Activated T-cell treated with anti-CD3 and anti-CD28 coated beads, Interleukin-2, amount 50 U/mL, for 72 hours (primary cell): ENCODE measurements at places on chromosomes 12 and 14. TPM values are rescaled to one million over a fixed set of nuclear protein-coding genes. Genes with fewer than 3 reads are reported as not detected.

The DENND5B gene
- total RNA-seq = 0.76 TPM

- DNase-seq = no peak
Observed at GRCh38 chr14:49250109-49250508, 336.1 kb downstream of the RPS29 start.

GRCh38 chr14:53955671-53956426, 776 bp downstream of the BMP4 start:
- DNase-seq = peak; percentile 24

The CELA1 gene
- 0.26 TPM for total RNA-seq

DNA sequence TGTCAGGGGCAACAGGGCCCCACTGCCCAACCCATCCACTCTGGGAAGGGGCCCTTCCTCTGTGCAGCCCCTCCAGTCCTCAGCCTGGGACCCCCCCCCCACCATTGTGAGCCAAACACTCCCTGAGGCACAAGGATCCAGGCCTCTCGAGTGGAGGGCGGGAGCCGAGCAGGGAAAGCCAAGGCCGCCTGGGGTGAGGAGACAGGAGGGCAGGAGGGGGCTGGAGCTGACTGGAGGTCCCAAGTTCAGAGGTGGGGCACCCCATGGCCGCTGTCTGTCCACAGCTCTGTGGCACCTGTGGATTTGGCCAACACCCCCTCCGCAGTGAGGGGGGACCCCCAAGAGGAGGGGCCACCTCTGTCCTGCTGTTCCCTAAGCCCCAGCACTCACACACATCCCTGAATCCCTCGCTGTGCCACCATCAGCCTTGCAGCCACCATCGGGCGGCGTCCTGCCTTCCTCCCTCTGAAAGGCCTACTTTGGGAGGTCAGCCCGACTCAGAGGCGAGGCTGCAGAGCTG, 25.4 kb upstream of the C14orf180 start:
- no peak for DNase-seq

- no peak for DNase-seq
Observed at GRCh38 chr14:83419420-83419819, 1885.8 kb upstream of the SEL1L start.

DNA sequence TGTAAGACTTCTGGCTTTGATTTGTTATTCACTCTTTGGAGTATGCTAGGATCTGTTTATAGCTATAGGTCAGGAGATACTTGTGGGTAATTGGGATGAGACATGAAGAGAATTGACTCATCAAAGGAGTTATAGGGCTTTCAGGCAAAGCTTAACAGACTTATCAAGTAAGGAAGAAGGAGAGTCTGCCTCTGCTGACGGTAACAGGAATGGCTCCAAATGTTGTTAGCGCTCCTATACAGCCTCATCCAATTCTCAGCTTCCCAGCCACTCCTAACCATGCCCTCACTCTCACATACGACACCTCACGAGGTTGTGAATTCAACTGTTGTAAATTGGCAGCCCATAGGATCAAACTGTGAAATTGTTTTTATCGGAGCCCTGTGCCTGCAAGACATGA, 140.5 kb downstream of the KCNA5 start:
- DNase-seq = no peak

- DNase-seq = peak; percentile 86
Observed at GRCh38 chr12:121095544-121096198, 37.0 kb upstream of the P2RX7 start.

- DNase-seq = no peak
Observed at GRCh38 chr14:105503935-105504692, 13.1 kb downstream of the TEDC1 start.

The BCDIN3D gene
- total RNA-seq = 9.0 TPM

The PLEK2 gene
- total RNA-seq = 0.84 TPM

The CDH24 gene
- 0.82 TPM for total RNA-seq

GRCh38 chr12:87344699-87345098, 684.5 kb downstream of the C12orf50 start:
- DNase-seq = no peak

The PAPOLA gene
- 143 TPM for total RNA-seq

DNA sequence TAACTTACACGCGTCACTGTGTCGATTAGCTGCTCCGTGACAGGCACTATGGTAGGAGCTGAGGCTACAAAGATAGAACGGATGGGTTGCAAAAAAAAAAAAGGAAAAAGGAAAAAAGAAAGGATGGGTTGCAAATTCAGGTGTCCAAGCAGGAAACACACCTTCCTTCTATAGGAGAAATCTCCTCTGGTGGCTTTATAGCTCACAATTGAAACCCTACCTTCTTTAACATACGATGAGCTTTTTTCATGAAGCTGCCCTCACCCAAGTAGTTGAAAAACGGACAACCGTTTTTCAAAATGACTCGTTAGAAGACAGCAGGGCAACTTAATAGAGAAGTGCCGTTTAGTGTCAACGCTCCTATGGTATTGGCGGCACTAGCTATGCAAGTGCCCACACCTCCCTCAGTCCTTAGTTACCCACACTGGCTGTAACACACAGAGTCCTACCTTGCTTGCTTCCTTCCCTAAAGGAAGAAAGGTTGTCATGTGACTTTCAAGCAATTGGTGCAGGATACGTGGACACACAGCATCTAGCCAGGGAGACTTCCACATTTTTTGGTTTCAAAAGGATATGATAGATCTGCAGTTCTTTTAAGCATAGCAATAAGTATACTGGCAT, 682 bp upstream of the TRIP11 start:
- DNase-seq = no peak

The VAMP1 gene
- total RNA-seq = 53.1 TPM

The KCNA5 gene
- not detected for total RNA-seq

The MYO1H gene
- not detected for total RNA-seq

The CIT gene
- total RNA-seq = 52.1 TPM

- no peak for DNase-seq
Observed at GRCh38 chr14:102187044-102187443, 47.3 kb downstream of the WDR20 start.

DNA sequence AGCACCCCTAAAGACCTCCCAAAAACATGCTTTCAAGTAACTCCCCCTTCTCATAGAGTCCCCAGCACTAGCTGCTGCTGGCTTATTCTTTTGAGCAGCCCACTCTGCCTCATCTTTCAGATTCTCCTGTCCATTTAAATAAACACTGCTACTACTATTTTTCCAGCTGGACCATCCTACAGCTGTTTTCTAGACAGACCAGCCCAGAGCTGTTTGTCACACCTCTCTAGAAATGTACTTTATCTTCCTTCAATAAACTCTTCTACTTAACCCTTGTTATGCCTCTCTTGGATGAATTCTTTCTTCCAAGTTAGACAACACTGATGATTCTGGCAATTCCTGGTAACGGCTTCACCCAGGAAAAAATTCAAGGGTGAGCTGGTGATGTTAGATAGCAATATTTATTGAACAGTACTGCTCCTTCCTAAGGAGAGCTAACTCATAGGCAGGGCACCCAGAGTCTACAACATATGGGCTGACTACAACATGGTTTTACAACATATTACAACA, 995.7 kb downstream of the LRFN5 start:
- DNase-seq = no peak

The CMKLR1 gene
- total RNA-seq = not detected

The NPFF gene
- total RNA-seq = 1.3 TPM

- DNase-seq = no peak
Observed at GRCh38 chr12:78157199-78157598, 326.5 kb downstream of the NAV3 start.

The FAM181A gene
- not detected for total RNA-seq

GRCh38 chr12:114681116-114681871, 2.7 kb downstream of the TBX3 start:
- no peak for DNase-seq

DNA sequence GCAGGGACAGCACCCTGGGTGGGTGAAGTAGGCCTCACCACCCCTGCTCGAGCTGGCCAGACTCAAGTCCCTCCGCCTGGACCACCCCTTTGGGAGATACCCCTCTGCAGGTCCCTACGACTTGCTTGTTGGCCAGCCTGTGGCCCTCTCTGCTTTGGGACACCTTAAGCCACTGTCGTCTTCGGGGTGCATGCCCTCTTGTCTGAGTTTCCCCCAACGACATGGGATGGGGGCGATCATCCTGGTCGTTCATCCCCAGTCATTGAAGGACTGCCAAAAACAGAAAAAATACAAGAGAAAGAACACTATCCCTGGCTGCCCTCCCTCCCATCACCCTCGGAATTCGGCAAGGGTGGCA, 151.1 kb downstream of the DPF3 start:
- DNase-seq = no peak

The TMTC2 gene
- 4.7 TPM for total RNA-seq

The ASB2 gene
- total RNA-seq = 45.6 TPM

GRCh38 chr12:121154793-121155375, 22.2 kb downstream of the P2RX7 start:
- no peak for DNase-seq

The SOS2 gene
- 41.7 TPM for total RNA-seq
